ENCODE measurements at places on chromosomes 11 and 22.

DNA sequence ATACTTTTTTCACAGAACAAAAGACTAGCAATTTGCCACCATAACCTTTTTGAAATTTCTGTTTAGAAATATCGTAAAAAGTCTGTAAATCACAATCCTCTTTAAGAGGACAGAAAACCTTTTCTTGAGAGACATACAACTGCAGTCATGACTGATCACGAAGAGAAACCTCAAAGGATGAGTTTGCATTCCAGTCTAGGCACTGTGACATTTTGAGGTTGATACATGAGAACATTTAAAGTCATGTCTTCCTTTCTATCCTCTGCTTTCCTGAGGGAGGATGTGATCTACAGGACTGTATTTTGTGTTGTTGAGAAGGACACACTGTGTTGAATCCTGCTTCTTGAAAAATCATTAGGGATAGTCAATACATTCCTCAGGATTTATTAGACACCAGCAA is 476.7 kb upstream of the CCDC179 start:
- DNase-seq: no peak

DNA sequence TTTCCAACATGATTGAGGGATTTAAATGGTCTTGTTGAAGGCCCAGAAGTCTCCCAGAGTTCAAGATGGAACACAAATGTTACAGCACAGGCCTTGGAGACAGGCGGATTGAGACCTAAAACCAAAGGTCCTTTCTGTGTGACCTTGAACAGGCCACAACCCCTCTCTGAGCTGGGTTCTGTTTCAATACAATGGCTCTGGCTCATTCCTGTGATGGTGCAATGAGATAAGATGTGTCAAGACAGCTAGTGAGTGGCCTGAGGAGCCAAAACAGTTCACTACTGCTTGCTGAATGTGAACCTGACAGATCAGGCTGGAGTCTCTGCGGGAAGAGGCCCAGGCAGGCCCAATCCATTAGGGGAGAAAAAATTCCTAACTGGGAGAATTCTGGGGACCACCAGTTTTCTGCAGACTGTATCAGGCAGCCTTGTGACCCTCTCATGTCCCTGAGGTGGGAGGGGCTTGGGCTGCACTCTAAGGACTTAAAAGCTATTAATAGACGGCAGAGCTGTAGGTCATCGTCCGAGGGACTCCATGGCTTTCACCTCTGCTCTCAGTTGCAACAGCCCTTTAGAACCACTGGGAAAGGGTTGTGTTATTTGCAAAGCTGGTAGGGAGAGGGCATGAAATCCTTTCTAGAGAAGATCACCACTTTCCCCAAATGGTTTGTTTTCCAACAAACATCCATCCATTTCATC is 126.1 kb upstream of the TEAD1 start:
- no peak for DNase-seq

DNA sequence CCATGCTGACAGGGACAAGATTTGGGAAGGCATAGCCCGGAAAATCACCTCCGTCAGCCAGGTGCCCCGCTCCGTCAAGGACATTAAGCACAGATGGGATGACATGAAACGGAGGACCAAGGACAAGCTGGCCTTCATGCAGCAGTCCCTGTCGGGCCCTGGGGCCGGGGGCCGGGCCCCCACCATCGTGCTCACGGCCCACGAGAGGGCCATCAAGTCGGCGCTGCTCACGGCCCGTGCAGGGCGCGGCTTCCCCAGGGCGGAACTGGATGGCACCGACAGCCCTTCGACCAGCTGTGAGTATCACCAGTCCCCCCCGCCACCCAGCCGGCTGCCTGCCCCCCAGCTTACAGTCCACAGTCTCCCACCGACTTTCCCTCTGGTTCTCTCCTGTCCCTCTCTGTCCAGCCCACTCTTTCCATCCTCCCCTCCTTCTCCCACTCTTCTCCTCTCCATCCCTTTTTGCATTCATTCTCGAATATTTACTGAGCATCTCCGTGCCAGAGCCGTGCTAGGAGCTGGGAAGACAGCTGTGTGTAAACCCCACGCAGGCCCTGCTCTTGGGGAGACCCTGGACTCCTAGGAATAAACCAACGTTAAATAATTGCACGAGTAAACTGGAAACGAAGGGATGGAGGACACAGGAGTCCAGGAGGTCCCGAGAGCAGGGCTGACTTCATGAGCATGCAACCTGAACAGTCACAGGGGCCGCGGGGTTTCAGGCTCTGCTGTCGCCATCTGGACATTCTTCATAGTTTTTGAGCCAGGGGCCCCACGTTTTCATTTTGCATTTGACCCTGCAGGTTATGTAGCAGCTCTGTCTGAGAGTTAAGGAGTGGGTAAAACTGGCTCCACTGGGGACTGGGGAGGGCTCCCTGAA is 62.8 kb downstream of the PRDM11 start:
- DNase-seq: no peak

- DNase-seq: no peak
These were observed 21.9 kb upstream of the SORL1-AS1 start for GRCh38 chr11:121474680-121475079.

DNA sequence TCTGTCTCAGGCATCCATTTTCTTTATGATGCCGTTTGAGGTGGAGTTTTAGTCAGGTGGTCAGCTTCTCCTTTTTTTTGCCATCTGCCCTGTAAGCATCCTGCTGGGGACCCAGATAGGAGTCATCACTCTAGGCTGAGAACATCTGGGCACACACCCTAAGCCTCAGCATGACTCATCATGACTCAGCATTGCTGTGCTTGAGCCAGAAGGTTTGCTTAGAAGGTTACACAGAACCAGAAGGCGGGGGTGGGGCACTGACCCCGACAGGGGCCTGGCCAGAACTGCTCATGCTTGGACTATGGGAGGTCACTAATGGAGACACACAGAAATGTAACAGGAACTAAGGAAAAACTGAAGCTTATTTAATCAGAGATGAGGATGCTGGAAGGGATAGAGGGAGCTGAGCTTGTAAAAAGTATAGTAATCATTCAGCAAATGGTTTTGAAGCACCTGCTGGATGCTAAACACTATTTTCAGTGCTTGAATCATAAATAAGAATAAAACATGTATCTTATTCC is 10.9 kb upstream of the HBE1 start:
- peak; percentile 3 for DNase-seq

DNA sequence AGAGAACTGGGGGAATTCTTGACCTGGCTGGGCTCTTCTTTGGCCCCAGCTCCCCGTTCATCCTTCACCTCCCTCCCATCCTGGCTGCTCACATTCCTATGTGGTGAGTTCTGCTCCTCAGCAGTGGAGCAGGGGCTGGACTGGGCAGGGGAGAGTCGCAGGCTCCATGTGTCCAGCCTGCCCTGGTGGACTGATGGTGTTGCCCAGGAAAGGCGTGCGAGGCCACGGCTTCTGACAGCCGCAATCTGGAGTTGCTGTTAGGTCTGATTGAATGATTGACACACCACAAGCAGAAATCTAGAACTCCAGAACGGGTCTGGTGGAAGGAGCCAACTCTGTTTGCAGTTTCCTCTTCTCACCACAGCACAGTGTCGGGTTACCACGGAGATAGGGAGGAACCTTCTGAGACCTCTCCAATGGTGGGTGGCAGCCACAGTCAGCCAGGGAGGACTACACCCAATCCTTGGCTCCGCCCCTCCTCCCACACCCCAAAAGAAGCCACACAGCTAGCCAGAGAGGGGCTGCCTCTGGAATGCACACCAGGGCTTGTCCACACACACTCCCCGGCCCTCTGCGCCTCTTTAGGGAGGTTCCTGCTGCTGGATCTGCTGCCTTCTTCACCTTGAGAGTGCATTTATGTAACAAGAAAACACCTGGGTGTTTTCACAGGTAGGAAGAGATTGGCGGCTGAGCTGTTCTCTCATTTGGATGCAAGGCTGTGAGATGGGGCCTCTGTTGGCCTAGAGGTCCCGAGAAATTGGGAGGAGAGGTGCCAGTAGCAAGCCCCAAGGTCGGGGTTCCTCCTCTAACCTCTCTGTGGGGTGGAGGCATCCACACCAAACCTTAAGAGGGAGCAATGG is 56.4 kb upstream of the CD44 start:
- peak; percentile 64 for DNase-seq

DNA sequence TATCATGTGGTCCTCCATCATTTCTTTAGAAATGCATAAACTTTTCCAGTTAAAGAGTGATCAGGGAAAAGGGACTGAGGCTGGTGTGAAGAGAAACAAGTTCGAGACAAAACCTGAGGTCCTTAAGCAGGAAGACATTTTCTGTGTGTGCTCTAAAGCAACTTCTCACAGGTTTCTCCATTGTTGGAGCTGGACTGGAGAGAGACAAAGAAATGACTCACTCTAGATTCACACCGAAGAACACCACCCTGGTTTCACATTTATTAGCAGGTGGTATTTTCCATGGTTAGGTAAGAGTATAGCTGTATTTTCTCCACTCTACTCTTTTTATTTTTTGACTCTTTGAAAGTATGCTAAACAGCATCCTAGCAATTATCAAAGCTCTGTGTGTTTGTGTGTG is 736.4 kb downstream of the KCNA4 start:
- no peak for DNase-seq

GRCh38 chr22:40684728-40685127 is 5.4 kb downstream of the MCHR1 start:
- no peak for DNase-seq

DNA sequence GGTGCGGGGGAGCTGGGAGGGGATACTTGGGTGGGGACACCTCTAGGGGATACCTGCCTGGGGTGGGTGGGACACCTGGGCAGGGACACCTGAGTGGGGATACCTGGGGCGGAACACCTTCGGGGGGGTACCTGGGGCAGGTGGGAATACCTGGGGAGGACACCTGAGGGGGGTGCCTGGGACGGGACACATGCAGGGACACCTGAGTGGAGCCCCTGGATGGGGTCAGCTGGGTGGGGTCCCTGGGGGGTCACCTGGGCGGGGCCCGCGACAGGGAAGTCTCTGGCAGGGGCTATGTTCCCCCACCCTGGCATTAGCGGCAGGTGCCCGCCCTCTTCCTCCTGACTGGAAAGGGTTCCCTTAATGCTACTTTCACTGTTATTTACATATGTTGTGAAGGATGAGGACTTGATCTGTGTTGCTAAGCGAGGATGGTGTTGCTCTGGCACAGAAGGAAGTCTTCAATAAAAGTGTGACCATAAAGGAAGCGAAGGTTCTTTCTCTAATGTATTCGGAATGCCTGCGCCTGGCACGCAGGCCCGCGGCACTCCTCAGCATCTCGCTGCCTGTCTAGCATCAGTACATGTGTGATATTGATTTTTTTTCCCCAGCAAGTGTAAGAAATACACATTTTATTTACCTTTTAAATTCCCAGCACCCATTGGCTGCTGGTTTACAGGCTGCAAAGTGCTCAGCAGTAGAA is 801.7 kb downstream of the BRD1 start:
- no peak for DNase-seq

GRCh38 chr22:39215426-39216142 is 29.2 kb downstream of the PDGFB start:
- no peak for DNase-seq

GRCh38 chr22:49712195-49712791 is 115.4 kb downstream of the BRD1 start:
- no peak for DNase-seq

DNA sequence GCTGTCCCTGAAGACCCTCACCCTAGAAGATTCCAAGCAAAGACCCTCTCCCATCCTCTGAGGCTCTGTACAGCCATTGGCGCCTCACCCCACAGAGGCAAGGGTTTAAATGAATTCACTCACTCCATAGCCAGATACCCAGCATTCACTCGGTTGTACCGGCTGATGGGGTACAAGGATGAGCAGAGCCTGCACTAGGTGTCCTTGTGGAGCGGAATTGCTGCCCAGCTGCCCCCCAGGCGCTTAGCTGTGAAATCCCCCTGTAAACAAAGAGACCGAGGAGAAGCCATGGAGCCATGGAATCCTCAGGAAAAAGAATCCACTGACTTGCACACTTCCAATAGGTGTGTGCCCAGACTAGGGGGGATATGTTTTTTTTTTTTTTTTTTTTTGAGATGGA is 117.3 kb downstream of the SHANK2 start:
- DNase-seq: no peak

DNA sequence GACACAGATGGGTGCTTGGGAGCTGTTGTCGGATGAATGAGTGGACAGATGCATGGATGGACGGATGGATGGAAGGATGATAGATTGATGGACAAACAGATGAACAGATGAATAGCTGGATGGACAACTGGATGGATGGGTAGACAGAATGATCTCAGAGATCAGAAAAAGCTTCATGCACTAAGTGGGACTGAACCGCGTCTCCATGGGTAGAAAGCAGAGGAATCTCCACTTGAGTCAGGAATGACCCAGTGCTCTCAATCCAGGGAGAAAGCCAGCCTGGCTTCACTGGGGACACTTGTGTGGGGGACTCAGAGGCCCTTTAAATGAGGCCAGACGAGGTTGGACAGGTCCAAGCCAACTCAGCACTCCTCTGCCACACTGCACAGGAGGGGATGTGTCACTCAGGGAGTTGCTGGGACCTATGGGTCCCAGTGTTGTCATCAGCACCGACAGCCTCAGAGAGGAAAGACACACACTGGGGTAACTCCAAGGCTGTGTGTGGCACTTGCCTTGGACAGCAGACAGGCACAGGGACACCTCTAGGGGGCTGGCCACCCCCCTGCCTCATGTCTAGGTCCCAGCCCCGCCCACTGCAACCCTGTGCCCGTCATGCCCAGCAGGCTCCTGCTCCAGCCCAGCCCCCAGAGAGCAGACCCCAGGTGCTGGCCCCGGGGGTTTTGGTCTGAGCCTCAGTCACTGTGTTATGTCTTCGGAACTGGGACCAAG is 5.6 kb downstream of the IGLL5 start:
- DNase-seq: no peak

DNA sequence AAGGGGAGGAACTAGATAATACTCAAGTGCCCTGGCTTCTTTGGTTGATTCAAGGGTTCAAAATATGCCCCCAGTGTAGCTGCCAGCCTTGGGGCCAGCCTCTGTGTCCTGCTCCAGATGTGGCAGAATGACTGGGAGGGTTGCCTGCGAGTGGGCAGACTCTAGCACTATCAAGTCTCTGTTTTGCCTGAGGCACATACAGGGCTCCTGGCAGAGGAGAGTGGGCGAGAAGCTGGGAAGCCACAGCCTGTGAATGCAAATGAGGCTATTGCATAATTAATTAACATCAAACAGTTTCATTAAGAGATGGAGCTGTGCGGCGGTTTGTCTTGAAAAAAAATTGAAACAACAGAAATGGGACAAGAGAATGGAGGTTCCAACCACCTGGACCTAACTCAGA is 50.8 kb downstream of the BUD13 start:
- no peak for DNase-seq

DNA sequence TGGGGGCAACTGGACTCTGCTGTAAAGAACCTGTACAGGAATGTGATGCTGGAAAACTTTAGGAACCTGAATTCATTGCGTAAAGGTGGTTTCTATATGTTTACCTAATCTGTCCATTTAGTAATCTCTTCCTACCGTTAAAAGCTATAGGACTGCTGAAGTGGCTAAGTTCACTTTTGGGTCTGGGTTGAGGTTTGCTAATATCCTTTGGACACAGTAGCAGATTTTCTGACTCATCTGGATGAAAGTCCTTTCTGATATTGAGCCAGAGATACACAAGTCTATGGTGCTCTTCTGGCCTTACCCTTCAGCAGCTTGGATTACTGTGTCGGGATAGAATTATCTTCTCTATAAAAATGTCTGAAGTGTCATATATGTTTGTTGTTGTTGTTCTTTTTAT is 16.9 kb downstream of the ZNF215 start:
- no peak for DNase-seq
